ENCODE measurements at places on chromosomes 1 and 21.

DNA sequence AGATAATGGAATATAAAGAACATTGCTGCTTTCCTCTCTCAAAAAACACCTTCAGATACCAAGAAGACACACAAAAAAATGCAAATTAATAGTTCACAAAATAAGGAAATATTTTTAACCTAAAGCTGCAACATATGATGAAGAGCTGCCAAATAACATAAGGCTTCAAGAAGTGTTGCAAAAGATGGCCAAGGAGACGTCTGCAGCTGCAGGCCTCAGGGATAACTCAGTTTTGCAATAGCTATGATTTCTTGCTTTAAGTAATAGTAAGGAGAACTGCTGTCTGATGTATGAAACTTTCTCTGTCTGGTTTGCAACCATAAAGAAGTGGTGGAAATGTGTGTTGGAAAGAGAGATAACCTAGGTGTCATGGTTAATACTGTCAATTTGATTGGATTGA is 1237.5 kb downstream of the MRPL39 start:
- H3K36me3 ChIP-seq = no peaks in the 10 kb centered on the region
- H3K4me3 ChIP-seq = no peak overlapping the region
- no peak overlapping the region for H3K27ac ChIP-seq
- H3K4me1 ChIP-seq = peaks cover 17% of the 10 kb centered on the region
- H3K27me3 ChIP-seq = no peaks in the 10 kb centered on the region

DNA sequence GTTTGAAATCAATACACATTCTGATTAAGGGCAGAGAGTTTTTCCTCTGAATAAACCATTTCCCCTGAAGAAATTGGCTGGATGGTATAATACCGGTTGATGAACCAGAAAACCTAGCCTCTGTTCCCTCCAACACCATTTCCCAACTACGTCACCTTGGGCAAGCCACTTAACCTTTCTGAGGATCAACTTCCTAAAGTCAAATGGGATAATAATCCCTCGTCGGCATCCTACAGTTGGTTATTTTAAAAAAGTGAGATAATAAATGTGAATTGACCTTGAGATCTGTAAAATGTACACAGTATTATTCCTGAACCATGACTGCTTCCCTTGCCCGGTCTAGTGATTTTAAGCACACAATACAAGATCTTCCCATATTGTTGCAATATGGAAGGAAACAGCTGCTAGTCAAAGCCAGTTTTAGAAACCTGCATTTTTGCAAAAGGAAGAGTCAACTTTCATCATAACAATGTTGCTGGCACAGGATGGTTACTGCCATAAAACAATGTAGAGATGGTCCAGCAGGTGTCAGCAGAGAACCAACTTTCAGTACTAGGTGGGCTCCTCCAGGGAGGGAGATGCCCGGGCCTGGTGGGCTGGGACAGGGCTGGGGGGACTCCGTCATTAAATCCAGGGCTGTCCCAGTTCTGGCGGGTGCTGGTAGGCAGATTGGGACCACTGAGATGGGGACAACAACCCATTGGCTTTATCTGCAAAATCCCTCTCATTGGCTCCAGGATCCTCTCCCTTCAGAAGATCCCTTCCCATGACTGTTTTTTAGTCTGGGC is 5.2 kb upstream of the HLX start:
- H3K36me3 ChIP-seq = no peaks in the 10 kb centered on the region
- H3K4me3 ChIP-seq = no peak overlapping the region
- no peaks in the 10 kb centered on the region for H3K4me1 ChIP-seq
- no peak overlapping the region for H3K27ac ChIP-seq
- DNase-seq = peak; percentile 74

- no peaks in the 10 kb centered on the region for H3K27me3 ChIP-seq
- H3K36me3 ChIP-seq = peaks cover 5% of the 10 kb centered on the region
- H3K4me3 ChIP-seq = no peak overlapping the region
- H3K27ac ChIP-seq = peak overlapping the region; percentile 51
- H3K4me1 ChIP-seq = peaks cover 20% of the 10 kb centered on the region
- DNase-seq = peak; percentile 70
Measured at GRCh38 chr1:39167632-39168209, 36.8 kb upstream of the MACF1 start.

- H3K27me3 ChIP-seq = peaks cover 49% of the 10 kb centered on the region
- DNase-seq = peak; percentile 34
- no peaks in the 10 kb centered on the region for H3K4me1 ChIP-seq
- no peak overlapping the region for H3K27ac ChIP-seq
Measured at GRCh38 chr1:158371188-158371953, 17.7 kb downstream of the CD1E start.

GRCh38 chr1:234724516-234725176 is 114.7 kb upstream of the IRF2BP2 start:
- DNase-seq = no peak
- H3K4me1 ChIP-seq = peaks cover 70% of the 10 kb centered on the region
- H3K36me3 ChIP-seq = no peaks in the 10 kb centered on the region
- H3K27me3 ChIP-seq = no peaks in the 10 kb centered on the region

GRCh38 chr1:207862241-207862787 is 48.6 kb downstream of the CD34 start:
- peak overlapping the region; percentile 2 for H3K27ac ChIP-seq
- DNase-seq = no peak
- peaks cover 41% of the 10 kb centered on the region for H3K4me1 ChIP-seq
- no peak overlapping the region for H3K4me3 ChIP-seq
- H3K27me3 ChIP-seq = no peaks in the 10 kb centered on the region

DNA sequence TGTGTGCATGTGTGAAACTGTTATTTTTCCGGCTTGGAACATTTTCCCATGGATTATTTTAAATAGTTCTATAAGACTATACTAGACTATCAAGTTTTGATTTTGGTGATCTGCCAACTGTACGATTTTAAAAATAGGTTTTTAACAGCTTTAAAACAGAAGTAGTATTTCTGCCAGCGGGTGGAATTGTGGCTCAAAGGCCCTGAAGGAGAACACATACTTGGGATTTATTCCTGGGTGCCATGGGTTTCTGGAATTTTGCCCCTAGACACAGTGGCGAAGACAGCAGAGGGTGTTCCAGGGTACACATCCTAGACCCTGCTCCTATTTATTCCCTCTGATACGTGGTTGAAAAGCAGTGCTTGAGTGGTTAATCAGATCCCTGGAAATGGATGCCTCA is 81.7 kb upstream of the IPO9 start:
- no peaks in the 10 kb centered on the region for H3K36me3 ChIP-seq
- peaks cover 66% of the 10 kb centered on the region for H3K4me1 ChIP-seq
- H3K27me3 ChIP-seq = no peaks in the 10 kb centered on the region
- no peak for DNase-seq
- peak overlapping the region; percentile 49 for H3K27ac ChIP-seq
- no peak overlapping the region for H3K4me3 ChIP-seq

- no peaks in the 10 kb centered on the region for H3K27me3 ChIP-seq
- no peak overlapping the region for H3K27ac ChIP-seq
- no peak for DNase-seq
- H3K36me3 ChIP-seq = no peaks in the 10 kb centered on the region
Measured at GRCh38 chr1:56034222-56034621, 545.1 kb downstream of the PLPP3 start.

DNA sequence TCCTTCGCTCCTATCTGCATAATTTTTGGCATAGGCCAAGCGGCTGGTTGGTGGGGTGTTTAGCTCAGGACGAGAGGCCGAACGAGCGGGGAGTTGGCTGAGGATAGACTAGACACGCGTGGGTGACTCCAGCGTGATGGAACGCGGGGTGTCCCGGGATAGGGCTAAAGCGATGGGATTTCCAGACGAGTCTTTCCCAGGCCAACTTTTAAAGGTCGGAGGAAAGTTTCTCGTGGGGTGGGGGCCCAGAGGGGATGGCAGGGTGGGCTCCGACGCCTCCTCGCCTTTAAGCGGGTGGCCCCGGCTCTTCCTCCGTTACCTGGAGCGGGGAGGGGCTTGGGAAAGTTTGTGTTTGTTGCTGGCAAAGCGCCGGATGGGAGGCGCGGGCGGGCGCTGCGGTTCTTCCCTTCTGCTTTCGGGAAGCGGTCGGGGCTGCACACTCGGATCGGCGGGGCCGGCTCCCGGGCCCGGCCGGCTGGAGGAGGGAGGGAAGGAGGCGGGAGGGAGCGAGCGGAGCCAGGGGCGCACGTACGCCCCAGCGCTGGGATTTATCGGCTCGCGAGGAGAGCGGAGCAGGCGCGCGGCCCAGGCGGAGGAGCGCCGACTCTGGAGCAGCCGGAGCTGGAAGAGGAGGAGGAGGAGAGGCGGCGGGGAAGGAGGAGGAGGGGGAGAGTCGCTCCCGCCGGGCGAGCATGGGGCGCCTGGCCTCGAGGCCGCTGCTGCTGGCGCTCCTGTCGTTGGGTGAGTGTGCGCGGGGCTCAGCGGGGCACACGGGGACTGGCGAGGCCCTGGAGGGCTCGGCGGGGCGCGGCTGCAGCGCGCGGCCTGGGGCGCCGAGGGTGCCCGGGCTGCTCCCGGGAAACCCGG is at the start of gene PTGFRN:
PTGFRN (plus strand) TSS at position 405 of the 867 bp plus-strand sequence; CDS start at position 693, 288 bp downstream.
- peak; percentile 74 for DNase-seq
- H3K27me3 ChIP-seq = no peaks in the 10 kb centered on the region
- no peak within 1 kb of the TSS for H3K4me3 ChIP-seq
- H3K4me1 ChIP-seq = peaks cover 10% of the 10 kb centered on the region

GRCh38 chr1:16013220-16013907 is 4.5 kb downstream of the HSPB7 start:
- H3K4me3 ChIP-seq = no peak overlapping the region
- peak; percentile 64 for DNase-seq
- H3K36me3 ChIP-seq = no peaks in the 10 kb centered on the region
- peak overlapping the region; percentile 19 for H3K27ac ChIP-seq

DNA sequence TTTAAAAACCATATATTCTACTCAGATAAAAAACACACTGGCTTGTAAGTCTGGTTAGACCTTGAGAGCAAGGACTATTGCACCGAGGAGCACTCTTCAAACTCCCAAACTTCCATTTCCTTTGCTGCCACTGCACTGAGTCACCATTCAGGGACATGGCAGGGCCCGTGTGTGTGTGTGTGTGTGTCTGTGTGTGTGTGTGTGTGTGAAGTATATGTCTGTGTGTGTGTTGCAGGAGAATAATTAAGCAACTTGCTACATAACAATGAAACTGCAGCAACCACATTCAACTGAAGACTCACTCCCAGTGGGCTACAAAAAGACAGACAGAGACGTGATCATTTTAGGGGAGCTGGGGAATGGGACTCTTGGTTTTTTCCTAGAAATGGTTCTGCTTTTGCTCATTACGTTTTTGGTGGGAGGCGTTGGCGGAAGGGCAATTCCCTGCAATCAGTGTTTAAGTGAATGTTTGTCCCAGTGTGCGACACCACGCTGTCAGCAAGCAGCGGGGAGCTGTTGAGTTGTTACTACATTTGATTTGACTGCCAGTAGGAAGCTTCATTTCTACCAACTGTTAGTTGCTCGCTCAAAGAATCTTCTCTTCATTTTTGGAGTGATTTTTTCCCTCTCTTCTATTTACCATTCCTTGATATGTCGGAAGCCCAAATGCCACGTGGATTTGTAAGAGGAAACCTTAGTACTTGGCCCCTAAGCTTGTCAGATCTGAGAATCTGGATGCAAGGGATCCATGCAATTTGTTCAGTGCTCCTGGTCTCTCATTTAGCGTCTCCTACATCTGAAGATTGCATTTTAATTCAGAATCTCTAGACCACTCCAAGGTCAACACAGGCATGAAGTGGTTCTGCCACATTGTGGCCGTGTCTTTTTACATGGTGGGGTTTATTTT is 36.1 kb downstream of the ESRRG start:
- H3K4me1 ChIP-seq = no peaks in the 10 kb centered on the region
- H3K4me3 ChIP-seq = no peak overlapping the region
- H3K27me3 ChIP-seq = peaks cover 69% of the 10 kb centered on the region
- H3K27ac ChIP-seq = no peak overlapping the region

GRCh38 chr1:41045740-41046139 is 24.2 kb upstream of the SLFNL1 start:
- peak; percentile 95 for DNase-seq
- H3K27ac ChIP-seq = peak overlapping the region; percentile 97
- peaks cover 35% of the 10 kb centered on the region for H3K4me1 ChIP-seq

GRCh38 chr1:23558140-23558871 is 995 bp downstream of the ID3 start:
- H3K27ac ChIP-seq = peak overlapping the region; percentile 90
- peaks cover 13% of the 10 kb centered on the region for H3K36me3 ChIP-seq
- H3K4me3 ChIP-seq = peak overlapping the region; percentile 94
- no peaks in the 10 kb centered on the region for H3K27me3 ChIP-seq

DNA sequence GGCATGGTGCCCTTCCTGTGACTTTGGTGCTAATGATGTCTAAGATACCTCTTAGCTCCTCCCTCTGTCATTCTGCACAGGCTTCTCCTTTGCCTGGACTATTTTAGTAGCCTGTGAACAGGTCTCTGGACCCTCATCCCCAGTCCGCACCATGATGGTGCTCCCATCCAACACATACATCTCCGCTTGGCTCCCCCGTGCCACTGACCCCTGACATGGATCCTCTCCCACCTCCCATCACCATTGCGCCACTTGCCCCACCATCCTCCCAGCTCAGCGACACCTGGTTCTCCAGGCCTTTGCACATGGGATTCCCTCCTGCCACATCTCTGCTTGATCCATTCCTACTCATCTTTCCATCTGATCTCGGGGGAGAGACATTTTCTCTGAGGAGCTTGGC is 33.9 kb downstream of the RUNX3 start:
- no peak overlapping the region for H3K27ac ChIP-seq
- no peaks in the 10 kb centered on the region for H3K4me1 ChIP-seq
- no peak overlapping the region for H3K4me3 ChIP-seq

- no peaks in the 10 kb centered on the region for H3K27me3 ChIP-seq
- peaks cover 6% of the 10 kb centered on the region for H3K36me3 ChIP-seq
- H3K4me3 ChIP-seq = no peak overlapping the region
- H3K4me1 ChIP-seq = peaks cover 8% of the 10 kb centered on the region
- peak overlapping the region; percentile 90 for H3K27ac ChIP-seq
Measured at GRCh38 chr1:27864264-27864895, 8.0 kb upstream of the THEMIS2 start.

DNA sequence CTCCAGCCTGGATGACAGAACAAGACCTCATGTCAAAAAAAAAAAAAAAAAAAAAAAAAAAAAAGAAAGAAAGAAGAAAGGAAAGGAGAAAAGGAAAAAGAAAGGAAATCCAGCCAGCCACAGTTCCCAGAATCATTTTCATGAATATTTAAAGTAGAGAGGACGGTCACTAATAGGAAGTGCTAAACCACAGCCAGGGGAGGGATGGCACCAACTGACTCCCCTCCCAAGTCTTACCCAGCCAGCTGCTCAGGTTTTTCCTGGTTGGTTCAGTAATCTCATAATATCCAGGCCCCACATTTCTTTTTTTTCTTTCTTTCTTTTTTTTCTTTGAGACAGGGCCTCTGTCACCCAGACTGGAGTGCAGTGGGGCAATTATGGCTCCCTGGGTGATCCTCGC is 63.9 kb upstream of the AK4 start:
- no peak overlapping the region for H3K4me3 ChIP-seq
- no peak for DNase-seq
- no peaks in the 10 kb centered on the region for H3K36me3 ChIP-seq
- no peak overlapping the region for H3K27ac ChIP-seq

GRCh38 chr1:226233806-226234205 is 10.3 kb downstream of the MIXL1 start:
- peaks cover 51% of the 10 kb centered on the region for H3K36me3 ChIP-seq
- no peaks in the 10 kb centered on the region for H3K4me1 ChIP-seq
- no peaks in the 10 kb centered on the region for H3K27me3 ChIP-seq
- no peak for DNase-seq
- H3K27ac ChIP-seq = no peak overlapping the region

Data from MCF 10A (cell line).